Amygdala (tissue), 56 donors: ENCODE measurements at places on chromosomes 7 and 10.

DNA sequence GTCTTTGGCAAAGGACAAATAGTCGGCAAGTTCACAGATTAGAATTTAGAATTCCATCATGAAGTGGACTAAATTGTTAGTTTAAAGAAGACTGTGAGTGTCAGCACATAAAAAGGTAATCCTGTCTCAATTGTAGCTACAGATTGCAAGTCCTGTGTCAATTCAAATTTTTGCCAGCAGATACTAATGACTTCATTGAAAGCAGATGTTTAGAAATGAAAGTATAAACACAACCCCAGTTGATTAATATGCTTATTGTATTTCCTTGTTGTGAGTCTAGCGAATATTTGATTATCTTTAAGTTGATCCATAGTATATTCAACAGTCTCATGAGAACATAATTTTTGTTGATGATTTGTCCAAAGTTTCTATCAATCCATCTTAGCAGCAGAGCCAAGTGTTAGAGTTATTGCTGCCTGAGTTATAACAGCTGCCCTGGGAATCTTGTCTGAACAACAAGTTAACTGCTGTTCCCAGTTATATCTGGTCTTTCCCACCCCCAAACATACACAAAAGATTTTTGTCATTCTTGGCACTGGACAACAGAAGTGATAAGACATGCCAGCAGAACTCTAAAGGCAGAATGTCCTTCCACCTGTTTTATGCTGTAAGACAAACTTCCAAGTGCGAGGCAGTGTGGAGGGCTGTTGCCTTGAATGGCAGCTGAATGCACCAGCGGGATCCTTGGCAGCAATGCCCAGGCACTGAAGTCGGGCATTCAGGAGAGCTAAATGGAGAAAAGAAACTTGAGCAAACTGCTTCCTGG, 21.3 kb upstream of the HERPUD2 start:
- DNase-seq, result no peak

DNA sequence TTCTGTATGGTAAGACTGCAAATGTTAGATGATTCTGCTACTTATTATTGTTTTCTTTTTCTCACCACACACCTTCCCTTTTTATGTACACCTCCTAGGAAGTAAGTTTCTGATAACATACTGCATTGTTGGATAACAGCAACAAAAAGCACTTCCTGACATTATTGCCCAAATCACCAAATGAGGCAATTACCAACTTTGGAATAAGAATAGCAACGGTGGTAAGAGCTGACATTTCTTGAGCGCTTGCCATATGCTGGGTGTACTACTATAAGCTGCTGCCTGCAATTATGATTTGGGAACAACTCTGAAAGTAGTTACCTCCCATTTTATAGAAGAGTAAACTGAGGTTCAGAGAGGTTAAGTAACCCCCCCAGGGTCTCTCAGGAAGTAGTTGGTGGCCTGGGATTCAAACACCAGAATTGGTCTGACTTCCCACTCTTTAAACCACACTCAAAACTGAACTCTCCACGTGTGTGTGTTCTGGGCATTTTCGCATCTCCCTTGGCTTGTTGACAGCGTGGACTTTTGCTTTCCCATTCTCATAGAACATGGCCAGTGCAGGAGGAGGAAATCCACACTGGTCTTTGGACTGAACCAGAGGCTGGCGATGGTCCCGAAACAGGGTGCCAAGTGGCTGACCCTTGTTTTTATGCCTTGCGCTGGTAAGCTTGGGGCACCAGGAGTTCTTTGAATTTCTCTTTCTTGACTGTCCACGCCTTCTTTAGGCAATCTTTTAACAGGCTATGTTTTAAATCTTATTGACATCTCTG, 71.4 kb downstream of the TCF7L2 start:
- DNase-seq, result peak; percentile 38

DNA sequence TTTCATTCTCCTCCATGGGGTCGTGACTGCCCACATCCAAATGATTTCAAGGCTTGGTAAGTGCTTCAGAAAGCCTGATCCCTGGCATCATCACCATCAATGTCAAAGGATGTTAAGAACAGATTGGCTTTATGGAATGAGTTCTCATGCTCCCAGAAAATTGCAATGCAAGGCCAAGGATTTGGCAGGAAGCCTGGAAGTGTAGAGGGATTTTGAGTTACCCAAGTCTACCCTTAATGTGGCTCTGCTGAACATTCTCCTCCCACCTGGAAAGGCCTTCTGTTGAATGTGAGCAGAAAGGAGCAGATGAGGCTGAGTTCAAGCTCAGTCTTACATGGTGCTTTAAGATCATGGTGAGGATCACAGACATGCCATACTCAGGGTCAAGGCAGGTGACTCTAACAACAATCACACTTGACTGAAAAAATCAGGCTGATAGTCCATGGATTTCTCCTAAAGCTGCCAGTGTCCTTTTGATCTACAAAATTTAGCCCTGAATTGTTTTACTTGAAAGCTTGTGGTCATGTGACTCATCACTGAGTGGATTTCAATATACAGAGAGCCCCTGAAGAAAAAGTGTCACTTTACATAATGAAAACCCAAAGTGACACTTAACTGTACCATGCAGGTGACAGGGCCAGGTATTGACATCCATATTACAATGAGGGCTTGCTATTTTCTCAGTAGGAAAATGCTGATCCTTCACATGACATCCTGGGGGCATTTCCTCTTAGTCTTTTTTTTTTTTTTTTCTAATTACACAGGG, 111.1 kb upstream of the PDLIM1 start:
- no peak for DNase-seq

GRCh38 chr10:48695636-48696534, 11.2 kb downstream of the WDFY4 start:
- no peak for DNase-seq
